CMK (cell line): ENCODE measurements at places on chromosomes 4 and X.

GRCh38 chr4:138055890-138056289 lies 186.3 kb downstream of the SLC7A11 start:
- no peak for DNase-seq

DNA sequence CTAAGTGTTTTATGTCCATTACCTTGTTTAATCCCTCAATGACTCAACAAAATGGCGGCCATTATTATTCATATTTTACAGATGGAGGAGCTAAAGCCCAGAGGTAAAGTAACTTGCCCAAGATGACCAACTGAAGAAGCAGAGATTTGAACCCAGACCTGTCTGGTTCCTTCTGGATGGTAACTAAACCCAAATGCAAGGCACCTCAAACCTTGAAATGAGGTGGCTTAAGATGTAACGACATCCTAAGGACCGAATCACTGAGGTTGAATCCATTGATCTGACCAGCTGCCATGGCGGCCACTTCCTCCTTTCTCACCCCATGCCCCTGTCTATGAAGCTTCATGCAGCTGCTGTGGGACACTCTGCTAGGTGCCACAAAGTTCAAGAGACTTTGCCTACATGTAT lies 932 bp downstream of the TLR10 start:
- no peak for DNase-seq

DNA sequence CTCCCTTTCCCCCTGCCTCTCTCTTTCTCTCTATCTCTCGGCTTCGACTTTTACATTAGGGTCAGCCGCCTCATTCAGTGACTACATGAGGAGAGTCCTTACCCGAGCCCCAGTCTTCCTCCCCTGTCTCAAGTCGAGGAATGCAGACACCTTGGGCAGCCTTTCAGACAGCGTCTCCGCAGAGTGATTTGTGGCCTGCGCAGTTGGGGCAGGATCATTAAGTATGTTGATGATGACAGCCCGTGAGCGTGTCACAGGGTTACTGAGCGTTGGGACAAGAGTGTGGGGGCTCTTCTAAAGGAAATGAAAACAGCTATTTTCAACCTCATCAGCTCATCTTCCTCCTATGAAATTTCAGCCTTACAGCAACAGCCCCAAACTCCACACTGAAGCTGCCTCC lies 312.1 kb upstream of the GATB start:
- DNase-seq = no peak

DNA sequence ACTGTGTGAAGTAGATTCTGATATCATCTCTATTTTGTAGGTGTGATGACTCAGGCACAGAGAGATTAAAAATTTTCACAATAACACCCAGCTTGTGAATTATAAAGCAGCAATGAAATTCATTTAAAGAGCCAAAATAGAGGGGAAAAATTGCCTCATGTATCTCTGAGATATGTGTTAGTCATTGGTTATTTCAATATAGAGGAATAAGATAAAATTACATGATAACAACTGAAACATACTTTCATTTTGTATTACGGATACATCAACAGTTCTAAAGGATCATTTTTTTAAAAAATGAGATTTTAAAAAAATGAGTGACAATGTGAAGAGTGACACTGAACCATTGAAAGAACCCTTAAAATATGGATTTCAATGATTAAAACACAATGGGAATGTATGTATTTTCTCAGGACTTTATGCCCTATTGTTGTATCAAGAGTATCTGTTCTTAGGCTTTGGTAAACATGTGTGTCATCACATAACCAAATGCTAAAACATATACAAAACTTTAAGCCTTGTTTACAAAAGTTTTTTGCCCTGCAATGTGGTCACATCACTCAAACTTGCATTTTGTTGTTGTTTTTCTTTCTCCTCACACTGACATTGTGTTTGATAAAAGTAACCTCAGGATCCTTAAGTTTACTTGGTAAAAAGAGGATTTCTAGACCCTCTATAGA lies 221.3 kb downstream of the ANTXR2 start:
- no peak for DNase-seq

DNA sequence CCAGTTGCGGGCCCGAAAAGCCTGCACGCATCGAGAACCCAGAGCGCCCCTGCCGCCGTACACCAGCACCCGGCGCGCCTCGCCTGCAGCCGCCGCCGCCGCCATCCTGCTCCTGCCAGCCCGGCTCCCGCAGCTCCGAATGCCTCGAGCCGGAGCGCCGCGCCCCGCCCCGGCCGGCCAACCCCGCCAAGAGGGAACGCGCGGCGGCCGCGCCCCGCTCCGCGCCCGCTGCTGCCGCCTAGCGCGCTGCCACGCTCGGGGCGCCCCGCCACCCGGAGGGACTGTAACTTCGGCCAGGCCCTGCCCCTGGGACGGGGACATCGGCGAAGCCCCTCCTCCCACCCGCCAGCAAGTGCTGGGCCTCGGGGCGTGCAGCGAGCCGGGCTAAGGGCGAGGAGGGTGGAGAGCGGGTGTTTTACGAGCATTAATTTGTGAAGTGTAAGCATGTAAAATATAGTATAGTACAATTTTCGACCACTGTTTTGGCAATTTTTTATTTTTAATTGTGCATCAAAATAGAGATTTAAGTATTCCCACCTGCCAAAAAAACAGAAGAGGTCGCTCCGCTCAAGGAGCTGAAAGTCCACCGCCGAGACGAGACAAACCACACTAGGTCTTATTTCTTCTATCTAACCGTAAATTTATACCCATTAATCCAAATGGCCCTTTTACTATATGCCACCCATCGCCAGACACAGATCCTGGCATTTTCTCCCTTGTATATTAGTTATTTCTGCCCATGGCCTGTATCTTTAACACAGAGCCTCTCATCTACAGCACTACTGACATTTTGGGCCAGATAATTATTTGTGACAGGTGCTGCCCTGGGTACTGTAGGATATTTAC lies at the start of gene QDPR:
Gene QDPR, minus strand, starts transcription at position 141 of the 846 bp plus-strand sequence. Its CDS starts 36 bp downstream, at position 105.
- peak; percentile 43 for DNase-seq

GRCh38 chrX:27336466-27337091 lies 126.6 kb downstream of the PPP4R3C start:
- peak; percentile 2 for DNase-seq

GRCh38 chr4:2295500-2295899 lies 33.6 kb upstream of the MXD4 start:
- DNase-seq = no peak

- DNase-seq = no peak
Observed at GRCh38 chr4:41221850-41222645, 7.7 kb upstream of the APBB2 start.

DNA sequence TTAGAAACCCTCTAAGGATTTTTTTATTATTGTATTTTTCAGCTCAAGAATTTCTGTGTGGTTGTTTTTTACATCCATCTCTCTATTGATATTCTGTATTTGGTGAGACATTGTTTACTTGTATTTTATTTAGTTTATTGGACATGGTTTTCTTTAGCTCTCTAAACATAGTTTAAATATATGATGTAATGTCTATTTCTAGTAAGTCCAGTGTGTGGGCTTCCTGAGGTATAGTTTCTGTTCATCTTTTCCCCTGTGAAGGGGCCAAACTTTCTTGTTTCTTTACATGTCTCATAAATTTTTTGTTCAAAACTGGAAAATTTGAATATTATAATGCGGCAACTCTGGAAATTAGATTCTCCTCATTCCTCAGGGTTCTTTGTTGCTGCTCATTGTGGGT lies 28.2 kb upstream of the ATRX start:
- DNase-seq = no peak

GRCh38 chr4:86640469-86640868 lies 46.4 kb downstream of the PTPN13 start:
- no peak for DNase-seq

GRCh38 chr4:74112399-74113105 lies 13.6 kb upstream of the CXCL2 start:
- DNase-seq = no peak

DNA sequence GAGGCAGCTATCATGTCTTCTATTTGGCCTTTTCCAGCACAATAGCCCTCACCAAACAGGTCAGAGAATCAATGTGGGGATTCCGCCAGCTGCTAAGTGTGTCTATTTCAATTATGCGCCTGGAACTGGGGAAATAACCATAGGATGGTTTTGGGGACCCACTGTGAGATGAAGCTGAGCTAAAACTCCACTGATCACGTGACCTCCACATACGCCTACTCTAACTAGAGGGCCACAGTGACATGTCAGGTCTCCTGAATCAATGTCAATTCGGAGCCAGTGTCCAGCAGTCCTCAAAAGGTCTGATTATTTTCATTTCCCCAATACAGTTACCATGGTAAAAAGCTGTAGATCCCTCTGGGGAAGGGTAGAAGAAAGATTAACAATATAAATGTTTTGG lies 10.2 kb upstream of the BANK1 start:
- DNase-seq = no peak

GRCh38 chr4:179097741-179098140 lies 1655.5 kb upstream of the AGA start:
- DNase-seq = peak; percentile 2

GRCh38 chr4:114282937-114283336 lies 303.5 kb upstream of the ARSJ start:
- no peak for DNase-seq

GRCh38 chr4:16669036-16669435 lies 229.4 kb downstream of the LDB2 start:
- DNase-seq = no peak

GRCh38 chr4:53921856-53922255 lies 142.5 kb downstream of the CHIC2 start:
- no peak for DNase-seq

- DNase-seq = no peak
Observed at GRCh38 chrX:19127649-19128168, 5.4 kb upstream of the ADGRG2 start.

DNA sequence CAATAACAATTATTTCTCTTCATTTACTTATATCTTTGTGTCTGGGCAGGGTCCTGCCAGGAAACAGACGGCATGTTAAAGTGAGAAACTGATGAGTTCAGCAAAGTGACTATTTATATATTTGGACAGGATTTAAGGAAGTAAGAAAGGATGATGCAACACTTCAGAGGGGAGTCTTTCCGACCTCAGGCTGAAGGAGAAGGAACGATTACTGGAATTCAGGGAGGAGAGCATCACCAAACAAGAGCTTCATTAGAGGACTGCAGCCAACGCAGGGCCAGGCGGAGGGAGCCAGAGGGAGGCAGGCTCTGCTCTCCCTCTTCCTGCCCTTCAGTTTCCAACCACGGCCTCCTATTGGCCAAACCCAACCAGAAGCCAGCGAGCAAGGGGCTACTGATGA lies 1.5 kb upstream of the TLR7 start:
- no peak for DNase-seq

- DNase-seq = no peak
Observed at GRCh38 chr4:86235549-86235948, 124.3 kb downstream of the MAPK10 start.

DNA sequence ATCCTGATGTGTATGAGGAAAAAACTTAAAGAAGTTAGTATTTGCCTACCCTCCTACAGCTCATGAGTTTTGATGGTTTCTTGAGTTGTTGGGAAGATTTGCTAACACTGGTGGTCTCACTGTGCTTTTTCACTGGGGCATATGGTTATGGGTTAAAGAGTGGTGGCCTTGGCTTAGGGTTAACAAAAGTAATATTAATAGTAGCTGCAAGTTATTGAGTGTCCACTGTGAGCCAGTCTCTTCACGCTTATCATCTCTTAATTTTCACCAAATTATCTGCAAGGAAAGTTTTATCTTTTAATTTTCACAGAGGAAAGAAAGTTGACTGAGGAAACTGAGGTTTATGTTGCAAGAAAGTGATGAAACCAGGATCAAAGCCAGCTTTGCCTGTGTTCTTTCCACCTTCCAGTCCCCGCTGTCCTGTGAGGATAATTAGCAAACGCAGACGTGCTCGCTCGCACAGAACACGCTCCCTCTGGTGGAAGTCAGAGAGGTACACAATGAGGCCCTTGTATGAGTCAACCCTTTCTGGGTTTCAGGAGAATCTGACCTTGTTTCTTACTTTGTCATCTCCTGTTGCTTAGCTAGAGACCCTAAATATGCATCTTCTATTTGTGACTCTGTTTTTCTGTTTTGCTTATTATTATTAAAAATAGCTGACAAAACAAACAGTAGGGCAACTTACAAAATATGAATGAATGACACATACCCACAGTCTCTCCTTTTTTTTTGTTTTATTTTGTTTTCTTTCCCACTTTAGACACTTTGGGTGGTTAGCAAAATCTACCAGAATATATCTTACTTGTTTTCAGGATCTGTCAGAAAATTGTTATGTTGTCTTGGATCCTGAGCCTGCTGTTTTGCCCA lies 94.3 kb downstream of the DDIT4L start:
- peak; percentile 5 for DNase-seq

DNA sequence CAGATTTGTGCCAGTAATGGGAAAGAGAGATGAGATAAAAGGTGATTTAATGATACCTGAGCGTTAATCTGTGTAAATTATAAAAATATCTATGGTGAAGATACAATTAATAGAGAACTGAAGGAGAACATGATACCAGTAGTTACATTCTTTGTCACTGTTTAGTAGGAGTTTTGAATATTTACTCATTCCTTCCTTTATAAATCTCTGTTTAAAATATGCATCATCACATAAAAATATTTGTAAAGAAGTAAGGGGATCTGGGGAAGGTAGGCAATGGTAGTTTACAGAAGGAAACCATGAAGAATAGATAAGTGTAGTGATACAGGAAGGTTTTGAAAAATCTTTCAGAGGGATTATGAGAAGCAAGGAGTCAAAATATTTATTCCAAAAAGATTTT lies 190.6 kb upstream of the PCDH18 start:
- no peak for DNase-seq

- DNase-seq = no peak
Observed at GRCh38 chr4:8472689-8473197, 32.2 kb downstream of the TRMT44 start.

- peak; percentile 44 for DNase-seq
Observed at GRCh38 chrX:72131317-72132294, at the start of gene RTL5. RTL5 (minus strand) TSS chrX:72131915.

GRCh38 chrX:149682956-149683947 lies 28.6 kb upstream of the MAGEA11 start:
- no peak for DNase-seq

GRCh38 chr4:70943114-70943513 lies 40.9 kb downstream of the MOB1B start:
- DNase-seq = no peak

DNA sequence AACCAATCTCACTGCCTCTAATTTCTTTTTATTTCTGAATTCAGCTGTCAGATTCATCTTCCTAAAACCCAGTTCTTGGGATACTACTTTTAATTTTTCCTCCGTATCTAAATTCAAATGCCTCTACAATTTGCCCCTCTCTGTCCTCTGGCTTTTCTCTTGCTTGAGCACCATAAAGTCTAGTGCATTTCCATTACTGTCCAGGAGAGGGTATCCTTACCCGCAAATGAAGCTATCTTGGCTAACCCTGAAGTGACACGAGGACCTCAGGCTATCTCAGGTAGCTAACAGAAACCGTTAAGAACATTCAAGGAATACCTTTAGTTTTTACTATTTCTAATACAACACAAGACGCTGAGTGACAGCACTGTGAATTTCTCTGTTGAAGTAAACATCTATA lies 49.4 kb upstream of the PRR32 start:
- DNase-seq = no peak

- no peak for DNase-seq
Observed at GRCh38 chr4:38489924-38490639, 173.9 kb upstream of the KLF3 start.

DNA sequence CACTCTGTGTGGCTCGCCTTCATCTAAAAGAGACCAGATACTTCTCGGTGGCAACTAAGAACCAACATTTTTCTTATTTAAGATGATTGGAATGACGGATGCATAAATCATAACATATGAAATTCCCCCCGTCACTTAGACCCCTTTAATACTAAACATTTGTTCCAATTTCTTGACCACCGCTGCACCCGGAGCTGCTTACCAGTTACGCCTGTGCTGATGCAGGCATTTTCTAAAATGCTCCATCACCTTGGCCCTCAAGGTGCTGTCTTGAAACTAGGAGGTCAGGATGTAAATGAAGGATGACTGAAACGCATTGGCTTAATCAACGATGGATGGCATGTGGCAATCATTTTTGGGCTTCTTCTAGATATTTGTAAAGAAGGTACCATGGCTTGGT lies 130.0 kb downstream of the CPZ start:
- DNase-seq = no peak
